ENCODE measurements at places on chromosomes 2 and 18.
A peak's percentile ranks its signal among the peaks of the same experiment; 100 is the strongest.

GRCh38 chr2:178777577-178777976 lies 29.6 kb downstream of the TTN start:
- no peak for DNase-seq

- DNase-seq = peak; percentile 25
Observed at GRCh38 chr2:238139196-238140039, 950 bp downstream of the KLHL30 start.

DNA sequence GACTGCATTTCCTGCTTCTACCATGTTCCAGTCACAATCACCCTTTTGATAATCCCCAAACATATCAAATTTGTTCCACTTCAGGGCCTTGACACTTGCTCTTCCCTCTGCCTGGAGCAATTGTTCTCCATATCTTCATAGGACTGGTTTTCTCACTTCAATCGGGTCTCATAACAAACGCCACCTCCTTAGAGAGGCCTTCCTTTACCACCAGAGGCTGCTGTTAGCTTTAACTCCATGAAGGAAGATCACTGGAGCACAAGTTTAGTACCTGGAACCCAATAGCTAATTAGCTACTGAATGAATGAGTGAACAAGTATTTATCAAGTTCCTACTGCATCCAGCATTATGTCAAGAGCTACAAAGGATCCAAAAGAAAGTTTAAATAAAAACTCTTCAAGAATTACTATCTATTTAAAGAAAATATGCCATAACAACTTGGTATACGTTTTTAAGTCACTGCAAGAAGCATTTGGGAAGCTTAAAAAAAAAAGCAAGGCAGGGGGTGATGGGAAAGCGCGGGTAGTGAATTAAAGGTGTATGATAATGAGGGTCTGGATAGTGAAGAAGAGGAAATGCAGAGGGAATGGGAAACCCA lies 58.8 kb downstream of the BAZ2B start:
- no peak for DNase-seq

- DNase-seq = no peak
Observed at GRCh38 chr2:234099266-234099665, 48.8 kb downstream of the SPP2 start.

Measured in stimulated activated CD4-positive, alpha-beta T cell treated with anti-CD3 and anti-CD28 coated beads, Interleukin-2, amount 100 ng/mL, for 48 hours (primary cell).